Effector memory CD4-positive, alpha-beta T cell (primary cell): ENCODE measurements at places on chromosomes 3 and 15.
A peak's percentile ranks its signal among the peaks of the same experiment; 100 is the strongest.

- no peak for DNase-seq
These were observed 58.8 kb downstream of the ARHGAP31 start for GRCh38 chr3:119352863-119353527.

GRCh38 chr3:188006726-188007393 is 147.1 kb upstream of the LPP start:
- no peak for DNase-seq

- peak; percentile 97 for DNase-seq
These were observed at the start of gene IP6K2 for GRCh38 chr3:48716982-48717746. IP6K2 (minus strand) TSS chr3:48717221; CDS start chr3:48695291, 21,930 bp downstream.

DNA sequence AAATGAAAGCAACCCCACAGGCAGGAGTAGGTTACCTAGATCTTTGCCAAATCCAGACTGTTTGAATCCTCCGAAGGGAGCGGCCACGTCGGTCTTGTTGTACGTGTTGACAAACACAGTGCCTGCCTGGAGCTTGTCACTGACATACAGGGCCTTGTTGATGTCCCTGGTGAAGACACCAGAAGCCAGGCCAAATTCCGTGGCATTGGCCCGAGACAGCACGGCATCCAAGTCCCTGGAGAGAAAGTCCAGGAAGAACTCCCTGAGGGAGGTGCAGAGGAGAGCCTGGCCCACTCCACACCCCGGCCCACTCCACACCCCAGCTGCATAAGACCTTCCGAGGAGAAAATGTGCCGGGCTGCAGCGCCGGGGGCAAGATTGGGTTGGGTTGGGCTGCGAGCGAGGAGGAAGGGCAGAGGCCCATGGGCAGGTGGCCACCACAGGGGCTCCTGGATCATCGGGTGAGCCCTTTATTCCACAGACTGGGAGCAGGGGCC is 21.8 kb upstream of the SLC41A3 start:
- no peak for DNase-seq

GRCh38 chr3:163914567-163914966 is 1163.7 kb downstream of the SI start:
- DNase-seq = no peak

GRCh38 chr15:90038632-90039095 is 37.5 kb downstream of the ZNF710 start:
- DNase-seq = no peak

GRCh38 chr3:30347679-30348216 is 258.7 kb upstream of the TGFBR2 start:
- no peak for DNase-seq

- DNase-seq = no peak
These were observed 134.9 kb upstream of the PTX3 start for GRCh38 chr3:157301755-157302154.

- DNase-seq = no peak
These were observed 84.0 kb downstream of the ATP13A4 start for GRCh38 chr3:193470710-193471109.

DNA sequence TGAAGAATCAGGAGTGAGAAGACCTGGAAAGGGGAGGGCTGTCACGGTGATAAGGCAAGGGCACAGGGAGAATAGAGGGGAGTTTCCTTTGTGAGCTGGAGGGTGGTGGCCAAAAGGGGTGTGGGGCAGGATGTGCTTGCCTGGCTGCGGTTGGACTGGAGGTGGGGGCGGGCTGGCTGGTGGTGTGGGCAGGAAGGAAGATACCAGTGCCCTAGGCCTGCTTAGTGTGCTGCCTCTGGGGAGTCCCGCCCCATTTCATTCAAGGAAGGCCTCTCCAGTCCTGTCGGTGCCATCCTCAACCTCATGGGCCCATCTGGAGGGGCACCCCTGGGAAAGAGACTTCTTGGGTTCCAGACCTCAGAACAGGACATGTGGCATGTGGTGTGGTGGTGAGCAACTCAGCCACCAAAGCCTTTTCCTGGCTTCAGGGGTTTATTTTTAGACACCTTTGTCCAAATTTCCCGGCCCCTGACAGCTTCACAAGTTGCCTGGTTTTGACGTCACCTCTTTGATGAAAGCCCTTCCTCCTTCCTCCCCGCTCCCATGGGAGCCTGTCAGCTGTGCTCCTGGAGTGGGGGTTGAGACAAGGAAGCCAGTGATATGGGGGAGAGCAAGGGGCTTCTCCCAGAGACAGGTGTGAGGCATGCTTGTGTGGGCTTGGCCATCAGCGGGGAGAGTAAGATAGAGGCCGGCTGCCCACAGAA is 15.6 kb downstream of the TEX264 start:
- DNase-seq = peak; percentile 85

DNA sequence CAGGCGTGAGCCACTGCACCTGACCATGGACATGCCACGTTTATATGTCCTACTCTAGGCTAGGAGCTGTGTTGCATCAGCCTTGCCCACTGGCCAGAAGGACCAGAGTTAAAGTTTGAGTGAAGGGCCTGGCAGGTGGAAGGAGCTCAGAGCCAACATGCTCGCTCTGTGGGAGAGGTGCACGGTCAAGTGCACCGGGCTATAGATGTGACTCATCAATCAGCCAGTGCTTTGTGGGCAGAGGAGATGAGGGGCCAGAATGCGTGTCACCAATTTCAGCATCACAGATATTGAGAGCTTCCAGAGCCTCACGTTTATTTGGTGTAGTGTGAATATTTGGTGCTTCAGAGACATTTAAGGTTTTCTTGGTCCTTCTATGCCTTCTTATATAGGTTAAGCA is 137.3 kb upstream of the KBTBD8 start:
- DNase-seq = no peak

DNA sequence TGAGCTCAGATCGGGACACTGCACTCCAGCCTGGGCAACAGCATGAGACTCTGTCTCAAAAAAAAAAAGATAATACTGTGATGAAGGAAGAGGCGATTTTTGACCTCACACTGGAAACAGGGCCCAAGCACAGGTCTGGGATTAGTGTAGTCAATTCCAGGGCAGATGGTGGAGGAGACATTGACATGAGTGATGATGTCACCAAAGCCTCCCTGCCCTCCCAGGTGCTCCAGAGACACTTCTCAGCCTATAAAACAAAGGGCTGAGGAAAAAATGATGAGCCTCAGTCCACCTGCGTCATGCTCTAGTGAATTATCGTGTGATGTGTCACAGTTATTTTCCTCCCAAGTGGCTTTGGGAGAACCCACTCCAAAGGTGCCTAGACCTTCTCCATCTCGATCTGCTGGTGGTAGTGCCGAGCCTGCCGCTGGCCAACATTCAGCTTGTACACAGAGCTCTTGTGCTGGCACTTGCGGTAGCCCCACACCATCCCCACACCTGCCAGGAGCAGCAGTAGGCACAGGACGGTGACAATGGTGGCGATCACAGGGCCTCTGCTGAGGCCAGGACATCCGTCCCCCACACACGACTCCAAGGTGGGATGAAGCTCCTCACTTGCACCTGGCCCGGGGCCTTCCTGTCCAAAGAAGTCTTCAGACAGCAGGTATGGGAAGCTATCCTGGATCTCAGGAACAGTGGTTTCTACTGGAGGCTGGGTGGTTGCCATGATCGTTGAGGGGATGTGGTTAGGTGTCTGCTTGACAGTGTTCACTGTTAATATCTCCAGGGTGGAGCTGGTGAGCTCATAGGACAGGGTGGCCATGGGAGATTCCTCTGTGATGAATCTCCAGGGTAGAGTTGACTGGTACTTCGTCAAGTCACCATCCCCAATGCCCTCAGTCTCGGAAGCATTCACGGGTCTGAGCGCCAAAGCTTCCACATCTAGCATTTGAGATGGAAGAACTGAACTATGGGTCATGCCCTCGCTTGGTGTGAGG is 38.8 kb downstream of the CRTAP start:
- DNase-seq = no peak

- no peak for DNase-seq
These were observed 2.8 kb downstream of the MB21D2 start for GRCh38 chr3:192914848-192915247.

- no peak for DNase-seq
These were observed 296.9 kb upstream of the NECTIN3 start for GRCh38 chr3:110774496-110775265.

- DNase-seq = no peak
These were observed 136.5 kb downstream of the PLCH1 start for GRCh38 chr3:155608228-155608920.

DNA sequence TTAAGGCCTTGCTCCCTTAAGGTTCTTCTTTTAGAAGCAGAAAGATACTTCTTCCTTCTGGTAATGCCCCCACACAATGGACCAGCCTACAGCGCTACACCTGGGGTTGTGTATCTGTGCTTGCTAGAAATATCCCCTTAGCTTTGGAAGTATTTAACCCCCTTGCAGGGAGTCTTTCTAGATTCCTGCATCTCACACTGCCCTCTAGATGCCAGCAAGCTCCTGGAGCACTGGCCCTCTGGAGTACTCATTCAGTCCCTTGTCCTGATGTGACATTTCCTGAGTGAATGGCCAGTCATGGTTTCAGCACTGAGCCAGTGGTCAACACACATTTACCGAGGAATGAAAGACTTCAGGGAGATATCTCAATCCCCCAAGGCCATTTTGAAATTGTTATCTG is 30.4 kb upstream of the RBP2 start:
- no peak for DNase-seq

- DNase-seq = no peak
These were observed 74.7 kb downstream of the ZNF148 start for GRCh38 chr3:125300416-125300815.
